ENCODE measurements at places on chromosomes 11 and 22.

DNA sequence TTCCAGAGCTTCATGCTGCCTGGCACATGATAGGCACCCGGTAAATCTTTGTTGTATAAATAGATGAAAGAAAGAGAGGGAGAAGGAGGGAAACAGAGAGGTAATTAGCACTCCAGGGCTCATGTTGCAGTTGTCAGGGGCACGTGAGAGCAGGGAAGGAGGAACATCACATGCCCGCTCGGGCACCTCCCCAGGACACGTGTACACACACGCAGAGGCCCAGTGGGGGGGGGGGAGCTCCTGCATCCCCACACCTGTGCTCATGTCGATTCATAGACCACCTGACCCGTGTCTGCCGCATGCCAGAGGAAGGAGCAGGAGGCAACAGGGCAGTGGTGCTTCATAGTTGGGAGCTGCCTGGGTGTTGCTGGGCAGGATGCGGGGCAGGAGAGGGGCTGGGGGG is 37.1 kb upstream of the NNMT start:
- DNase-seq = no peak

DNA sequence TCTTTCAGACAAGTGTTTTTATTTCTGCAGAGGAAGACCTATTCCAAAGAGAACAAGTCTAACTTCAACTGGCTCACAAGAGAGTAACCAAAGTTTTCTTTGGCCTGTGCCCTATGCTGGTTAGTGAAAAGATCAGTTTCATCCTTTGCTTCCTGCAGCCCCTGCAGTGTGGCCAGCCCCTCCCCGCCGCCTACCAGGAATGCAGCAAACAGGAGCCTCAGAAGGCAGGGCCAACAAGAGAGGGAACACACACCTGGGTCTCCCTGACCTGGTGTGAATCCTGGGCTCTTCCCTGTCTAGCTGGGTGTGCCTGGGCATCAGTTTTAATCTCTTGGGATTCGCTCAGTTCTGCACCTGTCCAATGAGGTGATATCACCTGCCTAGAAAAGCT is 21.5 kb upstream of the SCARF2 start:
- DNase-seq = no peak

DNA sequence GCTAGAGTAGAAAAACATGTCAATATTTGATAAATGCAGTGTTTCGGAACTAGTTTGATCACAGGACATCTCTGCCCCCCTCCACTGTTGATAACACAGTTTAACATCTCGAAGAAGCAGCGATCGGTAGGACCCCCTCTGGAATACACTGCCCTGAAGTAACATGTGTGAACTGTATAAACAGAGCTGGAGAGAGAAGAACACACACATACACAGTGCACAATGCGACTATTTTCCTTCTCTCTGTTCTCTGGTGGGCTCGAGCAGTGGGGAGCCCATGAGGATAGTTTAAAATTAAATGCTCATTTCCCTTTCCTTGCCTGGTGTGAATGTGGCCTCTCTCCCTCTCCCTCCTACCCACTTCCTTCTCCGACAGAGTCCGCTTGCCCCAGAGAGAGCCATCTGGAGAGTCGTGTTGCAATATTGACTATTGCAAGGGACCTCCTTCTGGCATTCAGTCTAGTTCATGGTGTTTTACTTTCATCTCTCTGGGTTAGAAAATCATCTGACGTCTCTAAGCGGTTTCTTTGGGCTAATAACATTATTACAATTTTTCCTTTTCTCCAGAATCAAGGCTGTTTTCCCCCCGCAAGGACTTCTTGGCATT is 51.6 kb upstream of the BARX2 start:
- DNase-seq = no peak

- DNase-seq = peak; percentile 44
Observed at GRCh38 chr11:40280159-40281051, 1179.0 kb downstream of the LRRC4C start.

DNA sequence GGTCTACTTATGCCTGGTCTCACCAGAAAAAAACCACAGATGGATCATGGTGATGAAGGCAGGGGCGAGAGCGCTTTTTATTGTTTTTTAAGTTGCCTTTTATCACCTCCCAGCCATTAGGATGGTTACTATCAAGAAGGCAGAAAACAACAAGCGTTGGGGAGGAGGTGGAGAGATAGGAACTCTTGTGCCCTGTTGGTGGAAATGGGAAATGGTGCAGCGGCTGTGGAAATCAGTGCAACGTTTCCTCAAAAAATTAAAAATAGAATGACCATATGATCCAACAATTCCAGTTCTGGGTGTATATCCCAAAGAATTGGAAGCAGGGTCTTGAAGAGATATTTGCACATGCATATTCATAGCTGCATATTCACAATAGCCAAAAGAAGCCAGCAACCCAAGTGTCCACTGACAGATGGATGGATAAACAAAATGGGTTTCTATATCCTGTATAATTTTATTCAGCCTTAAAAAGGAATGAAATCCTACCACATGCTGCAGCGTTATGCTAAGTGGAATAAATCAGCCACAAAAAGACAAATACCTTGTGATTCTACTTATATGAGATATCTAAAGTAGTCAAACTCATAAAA is 20.5 kb upstream of the ACRV1 start:
- no peak for DNase-seq

DNA sequence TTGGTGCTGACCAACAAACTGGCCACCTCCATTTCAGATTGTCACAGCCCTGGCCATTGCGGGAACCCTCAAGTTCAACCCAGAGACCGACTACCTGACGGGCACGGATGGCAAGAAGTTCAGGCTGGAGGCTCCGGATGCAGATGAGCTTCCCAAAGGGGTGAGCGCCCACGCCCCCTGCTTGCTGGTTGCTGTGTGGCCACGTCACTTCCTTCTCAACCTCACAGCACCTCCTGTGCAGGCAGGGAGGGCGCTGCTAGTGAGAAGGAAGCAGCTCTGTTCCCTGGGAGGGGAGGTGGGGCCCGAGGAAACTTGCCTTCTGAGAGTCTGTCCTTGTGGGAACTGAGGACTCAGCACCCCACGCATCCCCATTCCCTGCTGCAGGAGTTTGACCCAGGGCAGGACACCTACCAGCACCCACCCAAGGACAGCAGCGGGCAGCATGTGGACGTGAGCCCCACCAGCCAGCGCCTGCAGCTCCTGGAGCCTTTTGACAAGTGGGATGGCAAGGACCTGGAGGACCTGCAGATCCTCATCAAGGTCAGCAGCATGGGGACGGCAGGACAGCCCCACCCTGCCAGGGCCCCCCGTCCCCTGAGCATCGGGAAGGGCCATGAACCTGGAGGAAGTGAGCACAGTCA is 19.3 kb downstream of the POLR3H start:
- DNase-seq = no peak

GRCh38 chr11:66745356-66746235 is 16.6 kb upstream of the SPTBN2 start:
- peak; percentile 67 for DNase-seq

DNA sequence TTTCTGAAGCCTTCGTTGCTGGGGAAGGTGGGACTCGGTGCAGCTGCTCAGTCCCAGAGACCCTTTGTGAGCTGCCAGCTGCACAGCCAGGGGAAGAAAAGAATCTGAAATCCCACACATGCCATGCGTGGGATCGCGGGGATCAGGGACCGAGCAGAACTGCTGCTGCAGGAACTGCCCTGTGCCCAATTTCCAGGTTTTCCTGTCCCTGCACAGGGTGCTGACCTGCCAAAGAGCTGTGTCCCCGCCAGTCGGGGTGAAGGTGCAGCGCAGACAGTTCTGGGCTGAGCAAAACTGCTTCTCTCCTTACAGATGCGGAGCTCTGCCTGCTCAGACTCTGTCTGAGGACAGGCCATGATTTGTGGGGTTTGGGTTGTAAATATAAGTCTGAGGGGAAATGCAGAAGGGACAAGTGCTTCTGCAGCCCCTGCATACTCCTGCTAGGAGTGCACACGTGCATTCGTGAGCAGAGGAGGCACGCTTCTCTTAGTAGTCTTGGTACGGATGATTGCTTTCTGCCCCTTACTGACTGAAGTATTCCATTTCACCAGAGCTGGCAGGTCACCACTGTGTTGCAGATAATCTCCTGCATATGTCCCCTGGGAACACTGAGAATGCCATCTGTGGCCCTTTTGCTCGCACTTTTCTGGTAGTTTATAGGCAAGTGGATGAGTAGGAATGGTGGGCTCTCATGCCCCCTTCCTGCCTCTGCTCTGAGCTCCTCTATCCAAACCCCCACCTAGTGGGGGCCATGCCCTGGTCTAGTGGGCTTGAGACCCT is 141.4 kb downstream of the PARVA start:
- DNase-seq = no peak

GRCh38 chr11:96263238-96263763 is 79.7 kb downstream of the MAML2 start:
- DNase-seq = no peak

DNA sequence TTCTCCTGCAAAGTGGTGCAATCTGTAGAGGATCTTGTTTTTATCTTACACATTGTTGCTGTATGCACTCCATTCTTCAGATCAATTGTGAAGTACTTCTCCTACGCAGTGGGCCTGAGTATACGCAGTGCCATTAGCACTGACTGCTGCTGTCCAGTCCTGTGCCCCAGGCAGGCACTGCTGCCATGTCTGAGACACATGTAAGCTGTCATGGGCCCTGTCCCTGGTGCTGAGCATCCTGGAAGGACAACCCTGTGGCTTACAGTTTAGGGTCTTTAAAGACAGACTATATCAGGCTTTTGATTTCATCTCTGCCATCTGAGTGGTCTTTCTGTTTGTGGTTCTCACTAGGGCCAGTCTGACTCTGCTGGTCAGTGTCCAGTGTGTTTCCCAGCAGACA is 44.8 kb upstream of the PTPN5 start:
- DNase-seq = no peak

- DNase-seq = no peak
Observed at GRCh38 chr11:120197251-120197891, 13.5 kb upstream of the OAF start.

- no peak for DNase-seq
Observed at GRCh38 chr11:36441610-36442208, 68.4 kb downstream of the TRAF6 start.

DNA sequence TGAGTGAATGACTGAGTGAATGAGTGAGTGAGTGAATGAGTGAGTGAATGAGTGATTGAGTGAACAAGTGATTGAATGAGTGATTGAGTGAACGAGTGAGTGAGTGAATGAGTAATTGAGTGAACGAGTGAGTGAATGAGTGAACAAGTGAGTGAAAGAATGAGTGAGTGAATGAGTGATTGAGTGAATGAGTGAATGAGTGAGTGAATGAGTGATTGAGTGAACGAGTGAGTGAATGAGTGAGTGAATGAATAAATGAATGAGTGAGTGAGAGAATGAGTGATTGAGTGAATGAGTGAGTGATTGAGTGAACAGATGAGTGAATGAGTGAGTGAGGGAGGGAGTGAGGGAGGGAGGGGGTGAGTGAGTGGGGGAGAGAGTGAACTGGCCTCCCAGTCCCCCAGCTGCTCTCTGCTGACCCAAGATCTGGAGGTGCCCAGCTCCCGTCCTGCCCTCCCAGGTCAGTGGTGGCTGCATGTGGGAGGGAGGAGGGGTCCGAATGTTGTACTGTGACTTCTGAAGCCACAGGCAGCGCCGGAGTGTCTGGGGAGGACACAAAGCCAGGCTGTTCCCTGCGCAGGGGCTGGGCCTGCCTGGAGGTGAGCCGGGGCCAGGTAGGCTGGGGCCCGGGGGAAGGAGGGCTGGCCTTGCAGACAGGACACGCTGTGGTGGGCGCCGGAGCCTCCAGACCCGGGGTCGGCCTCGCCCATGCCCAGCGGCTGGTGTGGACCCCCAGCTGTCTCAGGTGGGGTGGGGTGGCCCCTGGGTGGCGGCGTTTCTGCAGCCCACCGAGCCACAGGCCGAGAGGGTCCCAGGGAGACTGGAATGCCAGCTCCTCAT is 17.8 kb upstream of the PIM3 start:
- DNase-seq = peak; percentile 39

GRCh38 chr11:2088746-2089535 is 50.2 kb downstream of the IGF2 start:
- DNase-seq = no peak

- no peak for DNase-seq
Observed at GRCh38 chr11:93219440-93219839, 21.6 kb upstream of the SLC36A4 start.

GRCh38 chr11:113904379-113905101 is at the start of gene HTR3B:
Gene HTR3B (plus strand): TSS chr11:113904796. CDS start chr11:113904934, 138 bp downstream.
- peak; percentile 77 for DNase-seq

- DNase-seq = no peak
Observed at GRCh38 chr11:111391328-111392124, 12.5 kb upstream of the POU2AF1 start.

DNA sequence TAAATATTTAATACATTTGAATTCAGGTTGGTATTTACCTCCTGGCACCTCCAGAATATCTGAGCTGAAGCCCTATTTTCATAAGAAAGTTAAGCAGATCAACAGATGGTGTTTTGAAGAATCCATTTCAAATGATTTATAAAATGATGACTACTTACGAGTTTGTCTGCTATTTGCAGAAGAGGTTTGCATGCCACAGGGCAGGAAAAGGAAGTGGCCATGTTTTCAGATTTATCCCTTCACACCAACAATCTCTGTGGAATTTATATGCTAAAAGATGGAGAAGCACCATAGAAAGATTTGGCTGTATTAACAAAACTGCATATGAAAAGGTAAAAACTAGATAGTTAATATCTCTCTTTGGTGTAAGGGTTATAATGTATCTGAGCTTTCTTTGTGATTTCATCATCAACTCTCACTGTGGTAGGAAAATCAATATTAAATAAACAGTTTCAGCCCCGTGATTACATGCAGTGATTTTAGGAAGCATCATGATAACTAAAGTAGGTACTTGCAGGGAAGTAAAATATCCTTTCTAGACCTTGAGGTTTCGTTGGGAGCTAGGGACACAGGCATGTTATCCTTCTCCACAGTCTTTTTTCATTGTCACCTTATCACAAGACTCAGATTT is 2.6 kb downstream of the BMAL1 start:
- no peak for DNase-seq

DNA sequence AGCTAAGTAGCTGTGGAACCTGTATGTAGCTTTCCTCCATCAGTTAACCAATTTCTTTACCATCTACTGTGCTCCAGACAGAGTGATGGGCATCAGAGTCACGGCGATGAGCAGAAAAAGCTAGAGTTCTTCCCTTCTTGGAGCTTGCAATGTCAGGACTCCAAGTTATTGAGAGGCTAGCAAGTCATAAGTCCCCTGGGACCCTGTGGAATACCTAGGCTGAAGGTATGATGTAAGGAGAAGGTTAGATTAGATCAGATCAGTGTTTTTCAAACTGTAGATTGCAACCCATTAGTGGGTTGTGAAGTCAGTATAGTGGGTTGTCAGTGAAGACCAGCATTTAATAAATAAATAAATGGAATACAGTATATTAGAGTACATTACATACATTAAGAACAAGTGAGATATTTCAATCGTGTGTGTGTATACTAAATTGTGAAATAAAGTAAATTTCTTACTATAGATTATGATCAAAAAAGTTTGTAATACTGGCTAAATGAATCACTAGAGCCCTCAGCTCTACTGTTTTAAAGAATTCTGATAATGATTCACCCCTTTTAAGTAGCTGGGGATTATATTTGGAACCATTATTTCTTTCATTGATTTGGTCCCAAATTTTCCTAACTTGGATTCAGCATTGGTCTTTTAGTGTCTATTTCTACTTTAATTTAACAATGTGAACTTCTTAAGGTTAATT is 52.3 kb downstream of the RASSF10 start:
- DNase-seq = no peak

DNA sequence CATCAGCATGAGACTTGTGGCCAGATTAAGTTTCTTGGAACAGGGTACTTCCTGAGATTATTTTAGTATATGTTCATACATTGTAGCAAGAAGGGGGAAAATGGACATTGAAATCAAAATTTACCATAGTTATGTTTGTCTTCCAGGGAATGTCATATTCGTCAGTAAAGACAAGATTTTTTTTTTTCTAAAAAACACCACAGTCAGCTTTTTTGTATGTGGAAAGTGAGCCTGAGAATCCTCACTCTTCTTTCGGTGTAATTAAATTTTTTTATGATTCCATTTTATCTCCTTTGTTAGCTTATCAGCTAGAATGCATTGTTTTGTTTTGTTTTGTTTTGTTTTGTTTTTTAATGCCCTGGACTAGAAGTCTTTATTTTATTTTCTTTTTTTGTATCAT is 31.5 kb upstream of the LIPT2 start:
- DNase-seq = no peak
